BE2C (cell line): ENCODE measurements at places on chromosomes 16 and 17.

DNA sequence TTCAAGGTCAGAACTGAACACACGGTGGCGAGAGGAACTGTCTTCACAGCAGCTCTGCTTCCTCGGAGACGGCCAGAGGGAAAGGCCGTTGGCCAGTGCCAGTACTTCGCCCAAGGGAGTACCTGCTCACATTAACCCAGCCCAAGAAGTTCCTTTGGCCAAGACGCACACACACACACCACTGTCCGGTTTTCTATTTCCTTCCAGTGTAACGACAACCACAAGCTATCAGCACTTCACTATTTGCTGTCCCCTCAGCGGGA is 744 bp upstream of the GGNBP2 start:
- peak; percentile 31 for DNase-seq

GRCh38 chr16:3356118-3356517 is 429 bp downstream of the OR2C1 start:
- peak; percentile 57 for DNase-seq

GRCh38 chr16:67437513-67437912 is 6.6 kb downstream of the HSD11B2 start:
- DNase-seq = no peak

DNA sequence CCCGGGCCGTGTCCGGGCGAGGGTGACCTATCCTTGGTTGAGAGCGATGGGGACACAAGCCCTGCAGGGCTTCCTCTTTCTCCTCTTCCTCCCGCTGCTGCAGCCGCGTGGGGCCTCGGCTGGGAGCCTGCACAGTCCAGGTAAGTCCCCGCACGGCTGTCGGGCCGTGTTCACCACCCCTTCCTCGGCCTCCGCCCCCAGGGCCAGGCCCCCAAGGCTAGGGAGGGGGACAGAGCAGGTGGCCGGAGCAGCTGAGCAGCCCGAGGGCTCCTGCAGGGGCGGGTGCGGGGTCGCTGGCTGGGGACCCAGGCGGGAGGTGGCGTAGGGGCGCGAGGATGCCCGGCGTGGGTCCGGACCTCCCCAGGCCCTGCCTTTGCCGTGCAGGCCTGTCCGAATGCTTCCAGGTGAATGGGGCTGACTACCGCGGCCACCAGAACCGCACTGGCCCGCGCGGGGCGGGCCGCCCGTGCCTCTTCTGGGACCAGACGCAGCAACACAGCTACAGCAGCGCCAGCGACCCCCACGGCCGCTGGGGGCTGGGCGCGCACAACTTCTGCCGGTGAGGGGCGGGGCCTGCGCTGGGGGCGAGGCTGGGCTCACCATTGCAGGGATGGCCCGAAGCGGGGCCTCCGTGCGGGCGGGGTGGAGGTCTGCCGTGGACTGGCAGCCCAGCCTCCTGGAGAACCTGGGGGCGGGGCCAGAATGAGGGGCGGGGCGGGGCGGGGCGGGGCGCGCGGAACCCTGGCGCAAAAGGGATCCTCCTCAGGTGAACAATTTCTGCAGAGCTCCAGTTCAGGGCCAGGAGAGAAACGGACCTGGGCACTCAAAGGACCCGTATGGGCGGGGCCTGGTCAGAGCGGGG is 631 bp downstream of the KREMEN2 start:
- peak; percentile 99 for DNase-seq

- DNase-seq = no peak
These were observed 7.0 kb downstream of the G6PC3 start for GRCh38 chr17:44077595-44077909.

DNA sequence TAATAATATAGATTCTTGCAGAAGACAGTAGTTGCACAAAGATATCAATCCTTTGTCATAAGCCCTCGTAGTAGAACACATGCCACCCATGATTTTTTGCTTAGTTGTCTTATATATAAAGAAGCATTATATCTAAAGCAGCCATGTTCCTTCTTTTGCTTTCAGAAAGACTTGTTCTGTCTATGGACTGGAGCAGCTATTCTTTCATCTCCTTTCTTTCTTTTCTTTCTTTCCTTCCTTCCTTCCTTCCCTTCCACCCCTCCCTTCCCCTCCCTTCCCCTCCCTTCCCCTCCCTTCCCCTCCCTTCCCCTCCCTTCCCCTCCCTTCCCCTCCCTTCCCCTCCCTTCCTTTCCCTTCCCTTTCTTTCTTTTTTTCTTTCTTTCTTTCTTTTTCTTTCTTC is 104.0 kb upstream of the HS3ST4 start:
- no peak for DNase-seq
